ENCODE measurements at places on chromosomes 6 and 20.
A peak's percentile ranks its signal among the peaks of the same experiment; 100 is the strongest.

- H3K36me3 ChIP-seq = no peaks in the 10 kb centered on the region
- H3K4me1 ChIP-seq = peaks cover 13% of the 10 kb centered on the region
- H3K4me3 ChIP-seq = no peak overlapping the region
- no peak overlapping the region for H3K27ac ChIP-seq
- H3K27me3 ChIP-seq = no peaks in the 10 kb centered on the region
Observed at GRCh38 chr6:10194816-10195672, 219.8 kb downstream of the TFAP2A start.

DNA sequence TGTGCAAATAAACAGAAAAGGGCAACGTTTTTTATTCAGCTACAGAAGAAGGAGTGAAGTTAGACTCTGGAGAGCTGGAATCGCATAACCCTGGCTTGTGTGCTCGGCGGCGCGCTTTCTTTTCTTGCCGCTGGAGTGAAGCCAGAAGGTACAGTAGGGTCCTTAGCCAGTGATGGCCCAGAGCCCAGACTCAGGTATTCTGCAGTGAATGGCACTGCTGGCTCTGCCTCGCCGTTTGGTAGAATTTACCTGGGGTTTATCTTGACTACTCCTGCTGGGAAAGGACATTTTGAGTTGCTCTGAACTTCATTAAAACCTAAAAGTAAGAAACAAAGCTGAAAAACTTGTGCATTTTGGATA lies 56.9 kb upstream of the TIAM2 start:
- H3K36me3 ChIP-seq = no peaks in the 10 kb centered on the region
- peaks cover 8% of the 10 kb centered on the region for H3K4me1 ChIP-seq
- H3K27ac ChIP-seq = no peak overlapping the region

DNA sequence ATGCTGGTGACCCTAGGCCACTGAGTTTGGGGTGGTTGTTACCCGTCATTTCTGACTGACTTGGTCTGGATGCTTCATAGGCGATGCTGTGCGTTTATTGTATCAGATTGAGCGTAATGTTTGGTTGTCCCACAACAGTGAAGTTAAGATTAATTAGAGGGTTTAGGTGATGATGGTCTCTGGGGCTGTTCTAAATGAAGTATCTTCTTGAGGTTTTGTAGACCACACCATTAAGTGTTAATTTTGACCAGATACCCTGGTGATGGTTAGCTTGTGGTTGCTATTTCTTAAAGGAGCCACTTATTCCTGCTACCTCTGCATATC lies 132.8 kb downstream of the ARID1B start:
- peaks cover 5% of the 10 kb centered on the region for H3K4me1 ChIP-seq
- H3K4me3 ChIP-seq = no peak overlapping the region
- H3K27me3 ChIP-seq = no peaks in the 10 kb centered on the region
- no peak for DNase-seq
- no peaks in the 10 kb centered on the region for H3K36me3 ChIP-seq

GRCh38 chr6:89356642-89357170 lies 4.2 kb upstream of the UBE2J1 start:
- peaks cover 7% of the 10 kb centered on the region for H3K4me1 ChIP-seq
- H3K27me3 ChIP-seq = no peaks in the 10 kb centered on the region
- H3K27ac ChIP-seq = no peak overlapping the region

GRCh38 chr6:34022250-34022872 lies 123.5 kb downstream of the GRM4 start:
- no peak overlapping the region for H3K27ac ChIP-seq
- no peak overlapping the region for H3K4me3 ChIP-seq
- no peaks in the 10 kb centered on the region for H3K4me1 ChIP-seq
- no peak for DNase-seq
- H3K36me3 ChIP-seq = no peaks in the 10 kb centered on the region

GRCh38 chr6:131782764-131783163 lies 25.1 kb upstream of the ENPP1 start:
- H3K4me3 ChIP-seq = no peak overlapping the region
- no peak for DNase-seq
- peaks cover 5% of the 10 kb centered on the region for H3K4me1 ChIP-seq

- no peaks in the 10 kb centered on the region for H3K36me3 ChIP-seq
- peak overlapping the region; percentile 93 for H3K27ac ChIP-seq
- H3K27me3 ChIP-seq = no peaks in the 10 kb centered on the region
- H3K4me3 ChIP-seq = peak overlapping the region; percentile 67
Observed at GRCh38 chr6:21595285-21596144, 2.0 kb downstream of the SOX4 start.

- H3K36me3 ChIP-seq = peaks cover 17% of the 10 kb centered on the region
- H3K27ac ChIP-seq = no peak overlapping the region
- DNase-seq = no peak
- no peak overlapping the region for H3K4me3 ChIP-seq
Observed at GRCh38 chr20:19802492-19803158, 44.6 kb downstream of the RIN2 start.

DNA sequence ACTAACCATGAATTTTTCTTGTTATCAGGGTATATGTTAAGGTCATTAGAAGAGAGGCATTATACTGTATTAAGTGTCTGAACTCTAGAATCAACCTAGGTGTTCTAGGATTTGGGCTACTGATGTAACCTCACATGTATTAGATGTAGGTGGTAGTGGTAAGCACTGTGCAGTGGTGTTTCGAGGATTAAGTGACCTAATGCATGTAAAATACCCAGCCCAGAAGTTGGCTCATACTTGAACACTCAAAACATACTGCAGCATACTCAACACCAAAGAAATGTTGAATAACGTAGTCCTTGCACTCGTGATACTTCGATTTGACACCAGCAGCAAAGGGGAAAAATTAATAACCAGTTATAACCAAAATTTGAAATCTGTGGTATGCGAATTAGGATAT lies 48.7 kb downstream of the QKI start:
- peaks cover 25% of the 10 kb centered on the region for H3K4me1 ChIP-seq

DNA sequence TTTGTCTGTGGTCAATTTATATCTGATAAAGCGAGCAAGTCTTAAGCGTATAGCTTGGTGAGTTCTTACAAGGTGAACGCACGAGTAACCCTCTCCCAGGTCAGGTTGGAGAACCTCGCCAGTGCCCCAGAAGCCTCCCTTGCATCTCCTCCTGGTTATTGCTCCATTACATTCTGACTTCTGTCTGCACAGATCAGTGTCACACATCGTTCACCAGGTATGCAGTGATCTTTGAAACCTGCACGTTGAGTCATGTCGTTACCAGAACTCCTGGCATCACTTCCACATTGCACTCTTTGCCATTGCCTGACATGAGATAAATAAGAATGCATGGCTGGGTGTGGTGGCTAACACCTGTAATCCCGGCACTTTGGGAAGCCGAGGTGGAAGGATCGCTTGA lies 44.2 kb downstream of the AKAP12 start:
- H3K27me3 ChIP-seq = no peaks in the 10 kb centered on the region
- H3K36me3 ChIP-seq = no peaks in the 10 kb centered on the region
- DNase-seq = no peak
- no peak overlapping the region for H3K4me3 ChIP-seq
- H3K4me1 ChIP-seq = peaks cover 6% of the 10 kb centered on the region

DNA sequence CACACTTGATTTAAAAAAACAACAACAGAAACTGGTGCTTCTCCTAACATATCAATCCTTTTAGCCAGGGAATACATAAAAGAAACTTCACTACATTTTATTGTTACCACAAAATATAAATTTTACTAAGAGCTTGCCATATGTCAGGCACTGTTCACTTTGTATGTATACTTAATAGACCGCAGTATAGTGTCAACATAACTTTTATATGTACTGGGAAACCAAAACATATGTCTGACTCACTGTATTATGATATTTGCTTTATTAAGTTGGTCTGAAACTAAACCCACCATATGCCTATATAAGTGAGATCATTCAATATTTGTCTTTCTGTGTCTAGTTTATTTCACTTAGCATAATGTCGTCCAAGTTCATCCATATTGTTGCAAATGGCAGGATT lies 108.4 kb downstream of the KLHL32 start:
- no peak overlapping the region for H3K4me3 ChIP-seq
- no peak for DNase-seq
- H3K27ac ChIP-seq = no peak overlapping the region
- H3K4me1 ChIP-seq = no peaks in the 10 kb centered on the region
- no peaks in the 10 kb centered on the region for H3K27me3 ChIP-seq

DNA sequence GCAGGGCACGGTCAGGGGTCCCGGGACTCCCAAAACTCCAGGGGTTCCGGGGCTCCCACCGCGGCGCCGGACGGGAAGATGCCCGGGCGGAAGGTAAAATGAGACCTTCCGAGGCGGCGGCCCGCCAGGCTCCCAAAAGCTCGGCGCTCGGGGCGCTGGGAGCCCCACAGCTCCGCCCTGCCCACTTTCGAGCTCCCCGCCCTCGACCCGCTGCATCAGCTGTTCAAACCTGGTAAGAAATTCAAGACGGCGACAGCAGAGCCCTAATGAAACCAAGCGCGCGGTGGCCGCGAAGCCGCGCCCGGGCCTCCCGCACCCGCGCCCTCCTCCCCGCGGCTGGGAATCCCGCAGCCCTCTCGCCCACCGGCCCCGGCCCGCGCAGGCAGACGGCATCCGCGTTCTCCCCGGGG lies 369 bp downstream of the SLC4A11 start:
- H3K4me1 ChIP-seq = peaks cover 31% of the 10 kb centered on the region
- H3K4me3 ChIP-seq = peak overlapping the region; percentile 75
- no peak for DNase-seq
- H3K27me3 ChIP-seq = peaks cover 43% of the 10 kb centered on the region

GRCh38 chr6:43934183-43934802 lies 164.3 kb downstream of the VEGFA start:
- no peak overlapping the region for H3K4me3 ChIP-seq
- no peaks in the 10 kb centered on the region for H3K36me3 ChIP-seq
- no peaks in the 10 kb centered on the region for H3K27me3 ChIP-seq
- no peaks in the 10 kb centered on the region for H3K4me1 ChIP-seq

- no peaks in the 10 kb centered on the region for H3K4me1 ChIP-seq
- no peak overlapping the region for H3K4me3 ChIP-seq
Observed at GRCh38 chr20:46520976-46521579, 7.7 kb upstream of the ZNF334 start.

DNA sequence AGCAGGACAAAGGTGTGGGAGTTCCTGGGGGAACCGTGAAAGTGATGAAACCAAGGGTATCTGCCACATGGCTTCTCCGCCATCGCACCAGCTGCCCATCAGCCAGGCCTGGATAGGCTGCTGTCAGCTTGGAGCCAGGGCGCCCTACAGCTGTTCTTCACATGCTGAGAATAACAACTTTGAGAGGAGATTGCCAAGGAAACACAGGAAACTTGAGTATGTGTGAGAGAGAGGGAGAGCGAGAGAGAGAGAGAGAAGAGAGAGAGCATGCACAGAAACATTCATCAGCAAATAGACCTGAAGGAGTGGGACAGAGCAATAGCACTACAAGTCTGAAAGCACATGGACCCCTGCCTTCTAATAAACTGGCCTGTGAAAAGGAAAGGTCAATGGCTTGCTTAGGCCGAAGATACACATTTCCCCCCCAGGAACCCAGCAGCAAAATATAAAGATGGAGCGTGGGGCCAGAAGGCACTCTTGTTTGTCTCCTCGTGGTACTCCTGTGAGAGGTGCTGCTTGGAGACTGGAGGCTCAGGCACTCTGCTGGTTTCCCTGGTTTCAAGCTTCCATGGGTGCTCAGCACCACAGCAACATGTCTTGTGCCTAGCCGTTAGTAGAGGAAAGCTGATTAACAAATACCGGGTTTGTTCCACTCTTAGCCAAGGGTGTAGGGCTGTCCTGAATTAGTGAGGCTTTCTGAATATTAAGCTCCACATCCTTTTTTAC lies 53.0 kb downstream of the SNAP25 start:
- no peaks in the 10 kb centered on the region for H3K27me3 ChIP-seq
- H3K36me3 ChIP-seq = no peaks in the 10 kb centered on the region
- no peaks in the 10 kb centered on the region for H3K4me1 ChIP-seq
- no peak for DNase-seq
- H3K4me3 ChIP-seq = no peak overlapping the region

DNA sequence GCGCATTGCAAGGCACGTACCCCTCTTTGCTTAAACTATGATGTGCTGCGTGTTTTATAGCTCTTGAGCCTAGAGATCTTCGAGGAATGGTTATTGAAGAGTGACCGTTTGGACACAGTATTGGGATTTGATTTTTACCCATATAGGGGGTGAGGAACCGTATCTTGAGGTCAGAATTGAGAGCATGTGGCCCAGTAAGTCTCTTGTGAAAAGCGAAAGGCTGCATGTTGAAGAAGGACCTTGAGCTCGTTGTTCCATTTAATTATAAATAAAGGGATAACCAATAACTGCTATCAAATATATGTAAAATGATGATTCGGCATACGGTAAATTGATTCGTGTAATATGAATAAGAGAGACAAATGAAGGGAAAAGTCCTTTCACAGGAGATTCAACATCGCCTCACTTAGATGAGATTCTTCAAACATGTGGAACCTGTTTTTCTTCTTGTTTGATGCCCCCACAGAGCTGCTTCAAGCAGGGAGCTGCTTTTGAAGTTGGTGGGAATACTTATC lies 66.6 kb downstream of the AKAP12 start:
- H3K27me3 ChIP-seq = no peaks in the 10 kb centered on the region
- no peak overlapping the region for H3K4me3 ChIP-seq
- no peaks in the 10 kb centered on the region for H3K36me3 ChIP-seq
- H3K4me1 ChIP-seq = no peaks in the 10 kb centered on the region
- H3K27ac ChIP-seq = no peak overlapping the region
- DNase-seq = no peak

DNA sequence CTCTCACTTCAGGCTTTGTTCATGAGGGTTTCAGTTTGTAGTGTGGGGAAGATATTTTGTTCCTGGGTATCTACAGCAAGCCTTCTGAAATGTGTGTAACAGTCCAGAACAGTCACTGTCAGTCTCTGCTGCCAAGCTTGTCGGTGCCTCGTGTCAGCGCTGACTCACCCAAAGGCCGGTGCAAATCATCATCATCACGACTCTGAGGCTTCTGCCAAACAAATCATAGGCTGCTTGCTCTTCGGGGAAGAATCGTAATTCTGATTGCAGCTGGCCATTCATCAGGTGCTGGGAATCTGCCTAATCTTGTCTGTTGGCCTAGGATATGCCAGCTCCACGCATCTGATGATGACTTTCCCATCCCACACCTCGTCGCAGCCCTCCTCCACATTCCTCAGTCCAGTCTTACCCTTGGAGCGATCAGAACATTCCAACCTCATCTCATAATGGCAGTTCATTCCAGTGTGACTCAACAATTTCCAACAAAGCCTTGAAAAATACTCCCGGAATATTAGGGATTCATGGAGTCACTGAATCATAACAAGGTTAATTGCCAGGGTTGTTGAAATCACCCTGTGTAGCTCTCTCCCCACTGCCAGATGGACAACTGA lies 40.9 kb downstream of the ALDH8A1 start:
- peak overlapping the region; percentile 76 for H3K27ac ChIP-seq
- no peak for DNase-seq
- H3K27me3 ChIP-seq = no peaks in the 10 kb centered on the region

DNA sequence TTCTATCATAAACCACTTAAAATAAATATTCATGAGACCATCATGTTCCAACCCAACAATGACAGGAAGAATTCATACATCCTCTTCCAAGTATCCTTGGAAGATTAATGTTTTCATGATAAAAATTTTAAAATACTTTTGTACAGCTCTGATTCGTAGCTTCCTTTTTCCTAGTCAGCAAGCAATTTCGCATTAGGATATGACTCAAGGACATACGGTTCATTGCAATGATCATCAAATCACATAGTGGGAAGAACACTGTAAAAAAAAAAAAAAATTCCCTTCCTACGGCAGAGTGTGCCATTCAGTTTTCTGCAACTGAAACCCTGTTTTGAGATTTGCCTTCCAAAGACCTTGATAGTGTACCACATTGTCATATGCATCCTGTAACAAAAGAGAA lies 35.3 kb upstream of the GFOD1 start:
- no peaks in the 10 kb centered on the region for H3K36me3 ChIP-seq
- no peak overlapping the region for H3K4me3 ChIP-seq
- no peaks in the 10 kb centered on the region for H3K27me3 ChIP-seq
- H3K27ac ChIP-seq = no peak overlapping the region
- DNase-seq = no peak
